ENCODE measurements at places on chromosomes 5 and 9.

DNA sequence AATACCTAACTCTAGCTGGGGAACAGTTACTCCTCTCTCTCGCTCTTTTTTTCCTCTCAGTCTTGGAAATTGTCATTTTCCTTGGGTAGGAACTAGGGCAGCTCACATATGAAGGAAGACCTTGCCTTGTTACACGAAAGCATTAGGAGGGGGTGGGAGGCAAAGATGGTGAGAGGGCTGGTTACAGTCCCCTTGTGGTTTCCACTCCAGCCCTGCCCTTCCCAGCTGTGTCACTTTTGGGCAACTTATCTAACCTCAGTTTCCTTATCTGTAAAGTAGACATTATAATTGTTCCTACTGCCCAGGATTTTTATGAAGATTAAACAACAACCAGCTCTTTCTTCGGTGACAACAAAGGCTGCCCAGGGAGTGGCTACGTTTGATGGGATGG is 196.2 kb upstream of the CLINT1 start:
- DNase-seq = no peak

GRCh38 chr9:124045830-124046177 is 34.2 kb downstream of the LHX2 start:
- no peak for DNase-seq

DNA sequence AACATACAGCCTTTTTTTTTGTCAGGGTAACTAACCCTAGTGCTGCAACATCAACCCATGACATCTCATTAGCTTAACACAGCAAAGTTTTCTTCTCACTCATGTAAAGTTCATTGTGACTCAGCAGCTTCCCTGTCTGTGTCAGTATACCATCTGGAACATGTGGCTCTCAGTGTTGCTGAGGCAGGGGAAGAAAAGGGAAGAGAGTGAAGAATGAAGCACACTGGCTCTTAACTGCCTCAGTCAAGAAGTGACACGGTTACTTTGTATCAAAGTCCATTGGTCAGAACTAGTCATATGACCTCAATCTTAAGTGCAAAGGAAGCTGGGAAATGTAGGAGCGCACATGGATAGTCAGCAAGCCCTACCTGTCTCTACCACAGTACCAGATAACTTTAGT is 185.0 kb upstream of the ELL2 start:
- no peak for DNase-seq

DNA sequence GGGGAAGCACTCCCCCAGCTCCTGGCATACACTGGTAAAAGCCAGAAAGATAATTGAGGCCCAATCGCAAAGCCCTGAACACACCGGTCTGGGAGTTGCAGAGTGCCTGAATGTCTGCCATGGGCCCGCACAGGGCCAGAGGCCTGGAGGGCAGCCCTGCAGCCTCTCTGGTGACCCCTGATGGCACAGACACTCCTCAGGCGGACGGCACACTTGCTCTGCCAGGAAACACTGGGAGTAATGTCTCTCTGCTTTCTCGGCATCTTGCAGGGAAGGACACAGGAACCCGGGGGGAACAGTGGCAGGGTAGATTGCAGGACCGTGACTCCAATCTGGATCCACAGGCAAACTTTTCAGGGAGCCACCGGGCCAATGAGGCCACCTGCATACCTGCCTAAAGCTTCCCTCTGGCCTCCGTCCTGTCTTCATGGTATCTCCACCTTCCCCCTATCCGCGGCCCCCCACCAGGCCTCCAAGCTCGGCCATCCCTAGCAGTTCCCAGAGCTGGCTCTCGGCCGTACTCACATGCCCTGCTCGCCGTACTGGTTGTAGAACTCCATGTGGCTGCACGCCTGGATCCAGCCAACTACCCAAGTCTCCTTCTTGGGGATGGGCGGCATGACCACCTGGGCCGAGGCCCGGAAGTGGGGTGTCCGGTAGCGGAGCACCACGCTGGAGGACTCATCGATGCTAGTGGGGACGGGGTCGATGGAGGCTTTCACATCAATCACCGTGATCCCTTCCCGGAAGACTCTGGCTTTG is 797 bp downstream of the FAM78A start:
- DNase-seq = no peak

- DNase-seq = no peak
Measured at GRCh38 chr9:136556166-136556565, 10.3 kb upstream of the NOTCH1 start.

GRCh38 chr5:132323202-132323601 is 29.0 kb downstream of the SLC22A4 start:
- DNase-seq = no peak

GRCh38 chr9:90303655-90304054 is 339.0 kb downstream of the DIRAS2 start:
- DNase-seq = no peak

DNA sequence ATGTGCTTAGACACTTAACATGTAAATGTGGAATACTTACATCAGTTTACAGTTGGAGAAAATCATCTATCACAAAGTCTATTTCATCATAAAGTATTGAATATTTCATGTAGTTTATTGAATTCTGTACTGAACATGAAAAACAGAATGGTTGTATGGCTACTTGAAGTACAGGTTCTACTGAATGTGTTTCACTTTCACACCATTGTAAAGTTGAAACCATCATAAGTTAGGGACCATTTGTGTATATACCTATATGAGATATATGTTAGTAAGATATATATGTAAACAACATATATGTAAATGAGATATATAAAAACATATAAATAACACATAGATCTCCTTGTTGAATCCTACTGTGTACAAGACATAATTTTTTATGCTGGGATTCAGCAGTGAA is 63.0 kb upstream of the TAF11L2 start:
- no peak for DNase-seq

DNA sequence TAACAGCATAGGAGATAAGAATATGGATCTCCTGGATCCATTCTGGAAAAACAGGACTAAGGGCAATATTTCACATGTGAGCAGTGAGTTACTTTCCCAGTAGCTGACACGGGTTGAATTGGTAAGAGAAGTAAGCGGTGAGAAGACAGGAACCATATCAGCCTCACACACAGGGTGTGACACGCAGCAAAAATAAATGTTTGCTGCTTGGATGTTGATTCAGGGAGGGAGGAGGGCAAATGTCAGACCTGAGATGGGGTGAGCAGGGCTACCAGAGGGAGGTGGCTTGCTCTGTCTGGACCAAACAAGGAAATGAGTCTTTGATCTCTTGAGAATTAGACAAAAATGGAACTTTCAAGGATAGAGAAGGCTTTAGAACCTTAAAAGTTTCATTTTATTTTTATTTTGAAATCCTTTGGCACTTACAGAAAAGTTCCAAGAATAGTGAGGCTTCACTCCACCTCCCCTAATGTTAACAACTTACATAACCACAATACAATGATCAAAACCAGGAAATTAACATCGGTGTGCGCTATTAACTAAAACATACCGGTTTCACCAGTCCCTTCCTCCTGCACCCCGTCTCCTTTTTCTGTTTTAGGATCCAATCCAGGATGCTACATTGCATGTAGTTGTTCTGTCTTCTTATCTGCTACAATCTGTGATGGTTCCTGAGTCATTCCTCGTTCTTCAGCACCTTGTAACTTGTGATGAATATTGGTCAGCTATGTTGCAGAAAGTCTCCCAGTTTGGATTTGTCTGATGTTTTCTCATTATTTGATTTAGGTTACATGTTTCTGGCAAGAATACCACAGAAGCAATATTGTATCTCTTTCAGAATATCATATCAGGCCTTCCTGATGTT is 20.5 kb upstream of the ARHGEF28 start:
- DNase-seq = no peak

DNA sequence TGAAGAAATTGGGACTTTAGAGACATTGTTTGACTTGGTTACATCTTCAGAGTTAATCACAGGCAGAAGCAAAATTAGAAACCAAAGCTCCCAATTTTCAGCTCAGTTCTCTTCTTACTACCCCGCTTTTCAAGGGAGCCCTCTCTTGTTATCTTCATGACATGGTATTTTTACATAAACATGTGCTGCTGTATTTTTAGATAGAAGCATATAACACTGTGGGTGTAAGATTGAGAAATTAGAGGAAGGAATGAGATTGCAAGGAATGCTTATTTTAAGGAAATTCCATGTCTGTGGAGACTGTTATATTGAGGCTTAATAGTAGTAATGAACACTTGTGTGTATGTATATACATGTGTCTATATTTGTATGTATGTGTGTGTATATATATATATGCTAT is 401.6 kb downstream of the TMEM232 start:
- no peak for DNase-seq

GRCh38 chr9:112558476-112558875 is 71.8 kb downstream of the KIAA1958 start:
- DNase-seq = no peak

DNA sequence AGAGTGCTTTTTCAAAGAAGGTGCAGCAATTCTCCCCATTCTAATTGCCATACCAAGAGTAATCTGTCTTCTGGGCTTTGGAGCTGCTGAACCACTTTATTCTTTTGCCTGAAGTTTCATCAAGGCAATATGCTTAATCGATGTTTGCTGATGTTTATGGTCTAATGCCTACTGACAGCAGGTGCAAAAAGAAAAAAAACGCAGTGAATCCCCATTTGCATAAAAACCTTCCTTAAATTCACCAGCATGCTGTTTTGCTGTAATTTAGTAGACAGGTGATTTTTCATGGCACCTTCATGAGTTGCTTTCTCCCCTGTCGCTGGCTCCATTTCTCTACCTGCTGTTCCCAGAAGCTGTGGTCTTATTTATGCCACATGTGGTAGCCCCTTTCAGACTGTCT is 83.1 kb upstream of the MAST4 start:
- no peak for DNase-seq

- no peak for DNase-seq
Measured at GRCh38 chr5:110288766-110289511, 437.5 kb downstream of the TMEM232 start.

GRCh38 chr9:87556821-87557220 is 59.2 kb downstream of the DAPK1 start:
- no peak for DNase-seq

GRCh38 chr5:148725675-148726074 is 71.3 kb upstream of the HTR4 start:
- no peak for DNase-seq

DNA sequence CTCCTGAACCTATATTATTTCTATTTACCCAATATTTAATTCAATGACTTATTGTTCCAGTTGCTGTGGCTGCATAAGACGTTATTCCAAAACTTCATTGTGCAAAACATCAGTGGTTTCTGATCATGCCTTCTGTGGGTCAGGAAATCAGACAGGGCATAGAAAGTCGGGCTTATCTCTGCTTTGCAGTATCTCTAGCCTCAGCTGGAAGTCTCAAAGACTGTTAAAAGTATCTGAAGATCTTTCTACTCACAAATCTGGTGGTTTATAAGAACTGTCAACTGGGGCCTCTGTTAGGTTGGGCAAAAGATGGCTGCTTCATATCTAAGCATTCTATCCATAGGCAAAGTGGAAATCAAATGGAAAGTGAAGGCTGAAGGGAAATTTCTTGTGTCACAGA is 687.7 kb upstream of the ARRDC3 start:
- DNase-seq = no peak

DNA sequence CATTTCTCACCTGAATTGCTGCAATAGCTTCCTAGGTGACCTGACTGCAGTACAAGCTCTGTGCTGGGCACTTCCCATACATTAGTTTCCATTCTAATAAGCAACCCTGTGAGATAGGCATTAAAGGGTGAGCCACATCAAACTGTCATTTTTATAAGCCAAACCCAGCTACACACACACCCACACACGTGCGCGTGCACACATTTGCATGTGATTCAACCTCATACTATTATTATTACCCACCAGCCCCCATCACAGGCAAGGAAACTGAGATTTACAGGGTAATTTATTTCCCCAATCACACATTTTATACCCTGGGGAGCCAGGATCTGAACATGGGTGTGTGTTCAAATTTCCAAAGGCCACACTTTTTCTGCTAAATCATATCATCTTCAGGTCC is 93.6 kb downstream of the TTLL11 start:
- no peak for DNase-seq

- no peak for DNase-seq
Measured at GRCh38 chr5:93601802-93602155, 18.8 kb downstream of the NR2F1 start.

DNA sequence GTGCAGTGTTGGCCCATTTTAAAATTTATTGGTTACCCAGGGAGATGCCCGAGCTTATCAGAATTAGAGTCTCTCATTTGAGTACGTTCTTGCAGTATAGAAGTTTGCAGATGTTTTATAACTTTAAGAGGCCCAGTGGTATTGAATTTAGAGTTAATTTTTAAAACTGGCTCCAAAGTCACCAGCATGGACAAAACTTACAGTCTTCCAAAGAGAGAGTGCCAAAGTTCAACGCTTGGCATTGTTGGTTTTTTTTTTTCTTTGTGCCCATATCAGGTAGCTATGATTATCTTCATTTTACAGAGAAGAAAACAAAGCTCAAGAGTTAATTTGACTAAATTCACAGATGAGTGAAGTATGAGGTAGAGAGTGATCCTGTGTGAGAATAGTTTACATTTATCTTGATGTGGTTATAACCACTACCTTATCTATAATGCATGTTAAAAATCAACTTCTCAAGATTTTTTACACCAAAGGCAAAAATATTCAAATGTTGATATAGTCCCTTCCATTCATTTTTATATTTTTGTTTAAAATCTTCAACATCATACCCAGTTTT is 273.7 kb upstream of the DMRT1 start:
- DNase-seq = no peak

GRCh38 chr5:130333089-130333488 is 428.8 kb downstream of the CHSY3 start:
- no peak for DNase-seq

DNA sequence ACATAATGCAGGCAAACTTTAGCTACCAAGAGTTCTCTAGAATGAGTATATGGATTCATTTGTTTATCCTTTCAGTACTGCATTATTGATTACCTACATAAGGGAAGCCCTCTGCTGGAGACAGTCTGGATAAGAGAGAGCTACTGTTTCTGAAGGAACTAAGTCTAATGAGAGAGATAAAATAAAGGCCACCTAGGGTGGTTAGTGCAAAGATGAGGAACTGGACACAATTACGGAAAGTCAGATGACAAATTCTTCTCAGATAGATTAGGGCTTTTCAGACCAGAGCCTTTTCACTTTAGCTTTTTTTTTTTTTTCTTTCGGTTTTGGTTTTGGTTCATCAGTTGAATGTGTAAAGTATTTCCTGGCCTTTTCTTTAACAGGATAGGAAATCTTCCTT is 31.3 kb downstream of the ISOC1 start:
- DNase-seq = no peak

GRCh38 chr5:143606043-143606752 is 202.7 kb upstream of the NR3C1 start:
- DNase-seq = no peak

GRCh38 chr9:137034709-137035506 is 3.0 kb upstream of the FUT7 start:
- DNase-seq = peak; percentile 71

- DNase-seq = no peak
Measured at GRCh38 chr5:95686651-95687050, 3.9 kb upstream of the SPATA9 start.

- DNase-seq = no peak
Measured at GRCh38 chr5:138948471-138949222, 73.5 kb upstream of the LRRTM2 start.

- no peak for DNase-seq
Measured at GRCh38 chr9:133226219-133227171, 17.4 kb upstream of the OBP2B start.

Measured in T-helper 1 cell (primary cell).